ENCODE measurements at places on chromosomes 4 and X. TPM values are rescaled to one million over a fixed set of nuclear protein-coding genes. Genes with fewer than 3 reads are reported as not detected.

Gene AMTN
- total RNA-seq = not detected

Gene ZNF711
- total RNA-seq = 0.84 TPM

Gene CXCL11
- 0.13 TPM for total RNA-seq

Gene FAM9B
- total RNA-seq = not detected

Gene CSAG1
- total RNA-seq = not detected

Gene TEX13D
- not detected for total RNA-seq

Gene RHOXF1
- not detected for total RNA-seq

Gene CYTL1
- total RNA-seq = not detected

Gene ARR3
- not detected for total RNA-seq

Gene TEX13C
- total RNA-seq = not detected

Gene NKX3-2
- 0.09 TPM for total RNA-seq

Gene IL1RAPL1
- total RNA-seq = not detected

Gene UCP1
- not detected for total RNA-seq
